ENCODE measurements at places on chromosomes 4 and X.
A peak's percentile ranks its signal among the peaks of the same experiment; 100 is the strongest.

- no peak for DNase-seq
Measured at GRCh38 chr4:181443021-181443420, 800.2 kb upstream of the TENM3 start.

DNA sequence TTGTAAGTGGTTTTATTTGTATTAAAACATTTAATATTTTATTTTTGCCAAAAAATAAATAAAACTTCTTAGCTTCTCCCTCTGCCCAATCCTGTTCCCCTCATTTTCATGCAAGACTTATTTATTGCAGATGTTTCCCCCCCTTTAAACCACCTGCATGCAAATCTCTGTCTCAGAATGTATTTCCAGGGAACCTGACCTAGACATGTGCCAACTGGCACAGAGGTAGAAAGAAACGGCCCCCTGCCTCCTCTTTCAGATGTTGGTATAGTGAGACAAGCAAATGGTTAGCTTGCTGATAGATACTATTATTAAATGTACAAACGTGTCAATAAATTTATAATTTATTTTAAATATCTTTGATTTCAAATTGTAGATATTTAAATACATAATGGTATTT lies 47.1 kb downstream of the KLF3 start:
- no peak for DNase-seq

- no peak for DNase-seq
Measured at GRCh38 chr4:137226900-137227299, 305.4 kb downstream of the PCDH18 start.

DNA sequence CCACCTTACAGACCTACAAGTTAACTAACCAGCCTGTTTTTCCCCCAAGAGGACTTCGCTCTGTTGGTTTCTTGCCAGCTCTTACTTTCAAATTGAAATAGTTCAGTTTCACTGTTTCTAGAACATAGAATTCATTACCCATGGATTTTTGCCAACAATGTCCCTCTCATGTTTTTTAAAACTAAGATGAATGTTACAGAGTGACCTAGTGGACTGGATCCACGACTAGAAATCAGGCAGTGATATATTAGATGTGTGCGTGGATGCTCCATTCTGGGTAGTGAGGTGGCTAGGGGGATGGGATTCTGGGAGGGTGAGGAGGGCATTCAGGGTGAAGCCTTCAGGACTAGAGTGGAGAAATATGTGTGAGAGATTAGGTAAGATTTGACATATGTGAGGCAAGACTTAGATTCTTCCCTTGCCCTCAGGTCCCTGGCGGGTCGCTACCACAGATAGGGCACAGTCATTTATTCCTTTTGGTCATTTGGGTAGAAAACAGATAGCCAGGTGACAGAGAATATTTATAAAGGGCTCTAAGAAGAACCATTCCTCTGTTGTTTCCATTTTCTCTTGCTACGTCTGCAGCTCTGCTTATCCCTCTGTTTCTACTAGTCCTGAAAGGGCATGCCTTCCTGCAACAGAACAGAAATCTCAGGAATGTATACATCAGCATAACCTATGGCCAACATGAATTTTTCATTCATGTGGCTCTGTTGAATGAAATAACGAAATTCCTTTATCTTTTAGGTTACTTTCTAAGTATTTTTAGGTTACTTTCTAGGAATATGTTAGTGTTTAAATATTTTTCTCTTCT lies 15.4 kb upstream of the JADE1 start:
- no peak for DNase-seq

GRCh38 chr4:156732634-156733033 lies 239.0 kb downstream of the PDGFC start:
- no peak for DNase-seq

GRCh38 chrX:71665747-71666146 lies 1.6 kb upstream of the LOC101059915 start:
- no peak for DNase-seq

DNA sequence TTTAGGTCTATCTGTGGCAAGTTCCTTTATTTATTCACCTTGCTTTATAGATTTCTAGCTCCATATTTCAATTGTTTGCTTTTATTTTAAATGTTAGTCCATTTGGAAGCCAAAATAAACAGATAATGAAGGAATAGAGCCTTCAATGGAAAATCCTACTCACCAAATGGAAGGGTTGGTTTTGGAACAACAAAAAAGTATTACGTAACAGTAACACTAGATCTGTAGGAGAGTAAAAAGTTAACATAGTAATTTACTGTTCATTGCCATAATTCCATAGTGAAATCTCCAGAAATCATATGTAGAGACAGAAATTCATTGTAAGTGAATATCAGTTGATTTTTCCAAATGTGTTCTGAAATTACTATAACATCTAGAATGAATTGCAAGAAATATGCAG lies 34.6 kb downstream of the NWD2 start:
- DNase-seq, result no peak

DNA sequence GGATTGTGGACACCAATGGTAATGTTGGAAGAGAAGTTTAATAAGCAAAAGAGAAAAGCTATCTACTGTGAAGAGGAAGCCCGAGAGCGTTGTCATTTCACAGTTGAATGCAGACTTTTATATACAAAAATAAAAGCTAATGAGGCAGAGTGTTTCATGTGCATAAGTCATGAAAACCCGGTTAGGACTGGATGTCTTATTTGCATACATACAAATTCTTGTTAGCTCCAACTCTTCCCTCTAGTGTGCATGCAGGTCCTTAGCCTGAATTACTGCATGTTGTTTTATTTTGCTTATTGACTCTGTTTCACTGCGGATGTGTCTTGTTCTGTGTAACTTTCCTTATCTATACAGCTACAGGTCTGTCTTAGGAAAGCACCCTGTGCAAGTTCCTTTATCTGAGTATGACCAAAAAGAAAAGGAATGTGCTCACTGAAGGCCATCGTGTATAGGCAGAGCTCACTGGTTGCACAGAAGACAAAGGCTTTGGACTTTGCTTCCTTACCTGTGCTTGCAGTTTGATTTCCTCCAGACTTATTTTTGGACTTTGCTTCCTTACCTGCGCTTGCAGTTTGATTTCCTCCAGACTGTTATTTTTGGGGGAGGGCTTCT lies 25.1 kb upstream of the UGT2B11 start:
- no peak for DNase-seq

DNA sequence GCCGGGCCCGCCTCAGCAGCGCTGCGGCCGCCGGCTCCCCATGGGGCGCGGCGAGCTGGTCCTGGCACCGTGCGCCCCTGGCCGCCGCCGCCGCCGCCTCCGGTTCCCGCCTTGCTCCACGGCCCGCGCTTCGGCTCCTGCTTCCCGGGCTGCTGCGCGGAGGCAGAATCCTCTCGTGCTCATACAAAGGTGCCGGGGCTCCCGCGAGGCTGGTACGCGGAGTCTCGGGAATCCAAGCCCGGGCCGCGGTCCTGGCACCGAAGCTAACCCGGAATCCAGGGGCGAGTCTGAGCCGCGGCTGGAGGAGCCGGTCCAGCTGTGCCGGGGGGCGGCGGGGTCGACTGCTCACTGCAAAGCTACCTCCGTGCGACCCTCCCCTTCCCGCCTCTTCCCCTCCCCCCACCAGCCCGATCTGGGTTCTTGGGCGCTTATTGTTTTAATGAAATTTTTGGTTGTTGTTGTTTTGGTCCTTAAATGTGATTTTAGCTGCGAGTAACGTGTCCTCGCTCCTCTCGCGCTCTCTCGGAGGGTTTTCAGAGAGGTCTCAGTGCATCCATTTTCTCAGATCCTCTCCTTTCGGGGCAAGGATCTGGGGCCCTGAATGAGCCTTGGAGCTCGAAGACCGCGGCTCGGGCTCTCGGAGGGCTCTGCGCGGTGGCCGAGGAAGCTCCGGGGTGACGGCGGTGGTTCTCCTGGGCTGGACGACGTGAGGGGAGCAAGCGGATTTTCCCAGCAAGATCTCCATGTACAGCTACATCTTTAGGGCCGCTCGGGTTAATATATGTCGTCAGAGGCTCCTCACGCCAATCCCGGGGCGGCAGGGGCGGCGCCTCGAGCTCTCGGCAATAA lies at the start of gene HAND2:
Gene HAND2, minus strand, starts transcription at position 753 of the 849 bp plus-strand sequence. CDS start 940 bp downstream, outside the sequence.
- DNase-seq, result no peak

- DNase-seq, result no peak
Measured at GRCh38 chr4:153528705-153529485, 62.7 kb downstream of the TMEM131L start.

DNA sequence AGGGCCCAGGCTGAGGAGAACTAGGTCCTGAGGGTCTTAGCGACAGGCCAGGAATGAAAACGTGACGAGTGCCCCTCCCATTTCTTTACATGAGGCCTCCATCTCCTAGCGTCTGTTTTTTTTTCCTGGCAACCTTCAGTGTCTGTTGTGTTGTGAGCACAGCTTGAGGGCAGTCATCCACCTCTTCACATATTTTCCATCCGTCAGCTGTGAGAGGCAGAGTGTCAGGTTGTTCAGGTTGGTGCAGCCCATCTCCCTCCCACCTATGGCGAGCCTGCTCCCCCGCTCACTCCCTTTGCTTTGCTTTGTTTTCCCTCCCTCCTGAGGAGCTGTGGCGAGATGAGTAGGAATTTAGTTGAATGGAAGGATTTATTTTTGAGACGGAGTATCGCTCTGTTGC lies 51.7 kb upstream of the CHRNA9 start:
- DNase-seq, result no peak

DNA sequence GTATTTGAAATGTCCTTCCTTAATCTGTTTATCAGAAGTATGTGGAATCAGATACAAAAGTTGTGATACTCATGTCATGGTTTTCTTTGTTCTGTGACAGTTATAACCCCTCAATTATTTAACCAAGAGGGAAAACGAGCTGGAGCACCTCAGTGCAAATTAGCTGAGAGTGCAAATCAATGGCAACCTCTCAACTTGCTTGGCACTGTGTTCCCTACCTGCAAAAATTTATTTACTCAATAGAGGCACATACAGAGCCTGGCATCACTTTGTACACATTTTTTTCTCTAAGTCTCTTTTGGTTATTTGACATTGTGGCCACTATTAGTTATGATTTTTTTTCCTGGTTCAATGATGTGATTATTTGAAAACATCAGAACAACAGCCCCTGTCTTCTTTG lies 186.2 kb downstream of the STIM2 start:
- DNase-seq, result no peak

DNA sequence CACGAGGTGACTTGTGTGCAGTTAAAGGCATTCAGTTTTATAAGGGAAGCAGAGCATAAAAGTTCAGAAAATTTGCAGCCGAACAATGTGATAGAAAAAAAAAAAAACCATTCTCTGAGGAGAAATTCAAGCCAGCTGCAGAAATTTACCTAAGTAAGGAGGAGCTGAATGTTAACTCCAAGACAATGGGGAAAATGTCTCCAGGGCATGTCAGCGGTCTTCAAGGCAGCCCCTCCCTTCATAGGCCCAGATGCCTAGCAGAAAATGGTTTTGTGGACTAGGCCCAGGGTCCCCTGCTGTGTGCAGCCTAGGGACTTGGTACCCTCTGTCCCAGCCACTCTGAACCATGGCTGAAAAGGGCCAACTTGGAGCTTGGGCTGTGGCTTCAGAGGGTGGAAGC lies 1764.0 kb downstream of the C4orf33 start:
- DNase-seq, result no peak

GRCh38 chr4:48375651-48376304 lies 34.4 kb downstream of the SLAIN2 start:
- no peak for DNase-seq

DNA sequence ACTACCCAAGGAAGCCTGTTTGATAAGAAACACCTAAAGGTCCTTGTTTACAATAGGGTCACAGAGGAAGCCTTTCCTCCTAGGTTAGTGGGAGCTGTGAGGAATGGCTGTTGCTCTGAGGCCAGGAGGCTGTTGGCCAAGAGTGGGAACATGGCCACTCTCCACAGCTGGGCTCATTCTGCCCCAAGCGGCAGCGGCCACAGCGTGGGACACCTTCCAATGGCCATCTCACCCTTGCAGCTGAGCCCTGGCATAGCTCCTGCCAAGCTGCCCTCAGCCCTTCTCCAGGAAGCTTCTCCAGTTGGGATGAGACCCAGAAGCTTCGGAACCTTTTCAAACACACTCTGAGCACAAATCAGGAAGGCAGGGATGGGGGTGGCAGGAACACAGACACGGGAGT lies 111.8 kb upstream of the MAP3K15 start:
- no peak for DNase-seq

GRCh38 chr4:650461-650860 lies 23.6 kb downstream of the ATP5ME start:
- no peak for DNase-seq

- peak; percentile 2 for DNase-seq
Measured at GRCh38 chr4:94036964-94037363, 170.7 kb upstream of the SMARCAD1 start.

DNA sequence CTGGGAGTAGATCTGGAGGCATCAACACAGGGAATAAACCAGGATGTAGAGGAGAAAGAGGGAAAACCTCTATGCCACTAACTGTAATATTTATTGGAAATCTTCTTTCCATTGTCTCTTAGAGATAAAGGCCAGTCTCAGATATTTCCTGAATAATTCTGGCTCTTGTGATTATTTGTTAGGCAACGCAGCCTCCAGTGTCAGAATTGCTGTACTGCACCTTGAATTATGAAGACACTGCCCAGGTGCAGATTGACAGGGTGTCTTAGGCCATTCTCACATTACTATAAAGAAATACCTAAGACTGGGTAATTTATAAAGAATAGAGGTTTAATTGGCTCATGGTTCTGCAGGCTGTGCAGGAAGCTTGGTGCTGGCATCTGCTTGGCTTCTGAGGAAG lies 100.7 kb upstream of the ZDHHC15 start:
- no peak for DNase-seq

DNA sequence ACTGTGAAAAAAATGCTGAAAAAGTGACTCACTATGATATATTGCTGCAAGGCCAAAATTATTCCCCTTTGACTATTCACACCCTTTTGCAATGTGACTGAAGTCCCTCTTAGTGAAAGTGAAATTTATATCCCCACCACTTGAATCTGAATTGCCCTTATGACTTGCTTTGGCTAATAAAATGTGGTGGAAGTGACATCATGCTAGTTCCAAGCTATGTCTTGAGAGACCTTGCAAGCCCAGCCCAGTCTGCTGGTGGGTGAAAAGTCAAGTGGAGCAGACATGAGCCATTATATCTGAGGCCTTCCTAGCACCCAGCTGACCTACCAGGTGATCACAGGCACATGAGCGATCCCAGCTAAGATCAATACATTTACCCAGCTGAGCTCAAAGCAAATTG lies 94.7 kb downstream of the LINC00632 start:
- DNase-seq, result no peak

- no peak for DNase-seq
Measured at GRCh38 chr4:74067586-74067985, 29.1 kb upstream of the CXCL3 start.
